Effector CD4-positive, alpha-beta T cell (primary cell): ENCODE measurements at places on chromosomes 3 and 15.

GRCh38 chr3:163043074-163043473 lies 1546.5 kb downstream of the OTOL1 start:
- no peak for DNase-seq

- DNase-seq, result no peak
These were observed 79.2 kb upstream of the ARHGEF3 start for GRCh38 chr3:56880720-56881575.

DNA sequence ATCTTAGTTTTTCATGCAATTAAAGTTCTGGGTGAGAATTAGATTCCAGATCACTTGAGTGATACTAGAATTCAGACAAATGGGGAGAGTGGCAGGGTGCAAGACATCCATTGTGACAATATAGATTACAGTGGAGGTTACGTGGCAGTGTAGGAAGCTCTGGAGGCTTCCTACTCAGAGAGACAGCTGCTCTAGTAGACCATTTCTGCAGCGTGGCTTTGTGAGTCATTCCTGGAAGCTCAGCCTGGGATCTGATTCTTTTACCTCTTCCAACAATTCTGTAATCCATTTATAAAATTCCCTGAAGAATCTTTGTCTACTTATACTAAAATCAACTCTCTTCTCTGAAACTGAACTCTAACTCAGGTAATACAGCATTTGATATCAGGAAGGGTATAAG lies 90.4 kb upstream of the ASB14 start:
- no peak for DNase-seq

DNA sequence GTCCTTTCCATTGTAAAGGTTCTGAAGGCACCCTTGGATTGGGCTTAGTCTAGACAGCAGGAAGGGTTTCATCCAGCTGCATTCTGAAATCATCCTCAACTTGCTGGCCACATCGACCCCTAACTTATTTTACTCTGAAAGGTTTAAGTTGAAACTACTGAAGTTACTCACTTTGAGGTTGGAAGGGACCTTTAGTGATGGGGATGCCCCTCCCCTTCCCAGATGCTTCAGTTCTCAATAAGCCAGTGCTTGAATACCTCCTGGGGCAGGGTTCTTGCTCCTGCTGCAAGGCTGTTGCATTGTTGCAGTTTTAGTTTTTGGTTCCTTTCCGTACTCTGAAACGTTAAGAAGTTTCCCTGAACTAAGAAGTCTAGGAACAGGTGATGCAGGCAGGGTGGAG lies 26.4 kb downstream of the FGD5 start:
- DNase-seq, result no peak

DNA sequence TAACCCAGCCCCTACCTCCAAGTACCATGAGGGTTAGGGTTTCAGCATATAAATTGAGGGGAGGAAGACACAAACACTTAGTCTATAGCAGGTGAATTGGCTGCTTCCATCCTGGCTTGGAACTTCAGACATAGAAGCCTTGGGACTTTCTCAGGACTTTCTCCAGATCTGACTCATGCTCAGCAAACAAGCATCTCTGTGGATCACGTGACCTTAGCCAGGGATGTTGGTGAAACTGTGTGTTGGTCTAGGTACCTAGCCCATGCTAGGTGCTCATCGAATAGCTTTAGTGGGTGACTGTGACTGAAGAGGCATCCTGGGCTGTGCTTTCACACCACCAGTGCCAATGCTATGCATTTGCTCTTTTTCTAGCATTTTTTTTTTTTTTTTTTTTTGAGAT lies 58.9 kb downstream of the CD47 start:
- DNase-seq, result no peak

DNA sequence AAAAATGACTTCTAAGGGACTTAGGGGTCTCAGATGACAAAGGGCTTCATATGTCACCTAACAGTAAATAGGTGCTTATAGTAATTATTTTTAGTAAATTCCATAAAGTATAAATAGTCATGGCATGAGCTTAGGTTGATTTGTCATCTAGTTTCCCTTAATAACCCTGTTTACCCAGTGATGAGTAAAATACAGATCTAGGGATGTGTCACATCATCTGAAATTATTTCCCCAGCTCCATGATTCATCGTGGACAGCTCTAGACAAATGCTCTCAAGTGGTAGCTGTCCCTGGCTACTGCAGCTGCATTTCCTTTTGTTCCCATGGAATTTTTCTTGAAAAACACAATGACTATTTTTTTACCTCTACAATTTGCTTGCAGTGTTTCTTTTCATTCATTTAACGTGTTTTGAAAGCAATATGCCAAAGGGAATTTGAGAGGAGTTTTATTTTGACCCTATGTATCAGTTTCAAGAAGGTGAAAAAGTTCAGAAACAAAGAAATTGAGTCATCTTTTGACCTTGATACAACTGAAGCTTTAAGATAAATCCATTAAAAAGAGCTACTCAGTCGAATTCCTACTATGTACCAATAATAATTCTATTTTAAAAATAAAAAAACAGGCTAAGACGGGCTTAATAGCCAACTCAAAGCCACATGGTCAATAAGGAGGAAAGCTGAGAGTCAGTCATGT lies 241.6 kb downstream of the KCNMB2 start:
- DNase-seq, result no peak

DNA sequence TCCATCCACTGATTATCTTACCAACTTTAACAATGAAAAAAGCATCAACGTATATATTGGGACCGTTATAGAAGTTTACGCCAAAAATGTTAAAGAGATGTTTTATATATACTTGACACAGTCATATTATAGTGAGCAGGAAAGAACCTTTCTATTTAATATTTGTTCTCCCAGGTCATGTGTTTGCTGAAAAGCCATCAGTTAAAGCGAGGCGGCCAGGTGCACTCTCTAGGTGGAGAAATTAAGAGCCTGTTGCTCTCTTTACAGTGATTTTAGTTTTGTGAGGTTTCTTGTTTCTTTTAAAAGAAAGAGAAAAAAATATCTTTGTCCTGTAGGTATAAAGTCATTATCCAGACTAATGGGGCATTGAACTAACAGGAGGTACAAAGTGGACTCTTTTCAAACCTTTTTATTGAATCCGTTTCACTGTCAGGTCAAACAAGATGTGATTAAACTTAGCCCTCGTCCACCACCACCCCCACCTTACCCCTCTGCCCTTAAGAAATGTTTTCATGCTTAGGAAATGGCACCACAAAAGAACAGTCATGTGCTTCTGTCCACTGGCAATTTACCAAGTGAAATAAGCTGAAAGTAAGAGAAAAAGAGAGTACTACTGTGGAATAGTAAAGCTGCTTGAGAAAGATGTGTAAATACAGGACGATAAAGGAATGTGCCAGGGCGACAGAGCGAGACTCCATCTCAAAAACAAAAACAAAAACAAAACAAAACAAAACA lies 279.9 kb downstream of the PTPRG start:
- DNase-seq, result no peak

- DNase-seq, result no peak
These were observed 75.6 kb downstream of the TRAK1 start for GRCh38 chr3:42166662-42167300.

- DNase-seq, result no peak
These were observed 17.6 kb downstream of the ACAD11 start for GRCh38 chr3:132641837-132642538.

DNA sequence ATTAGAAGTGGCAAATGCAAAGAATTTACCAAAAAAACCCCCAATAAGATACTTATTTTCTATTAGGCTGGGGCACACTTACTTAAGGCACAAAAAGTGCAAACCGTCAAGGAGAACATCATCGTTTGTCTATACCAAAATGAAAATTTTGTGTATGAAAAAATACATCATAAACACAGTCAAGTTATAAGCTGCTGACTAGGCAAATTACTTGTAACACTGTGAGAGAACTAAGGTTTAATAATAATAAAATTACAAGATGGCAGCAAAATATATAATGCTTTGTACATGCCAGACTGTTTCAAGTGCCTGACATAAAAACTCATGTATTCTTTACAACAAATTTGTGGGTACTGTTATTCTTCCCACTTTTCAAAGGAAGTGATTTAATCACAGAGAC lies 297.2 kb upstream of the CRBN start:
- DNase-seq, result no peak

DNA sequence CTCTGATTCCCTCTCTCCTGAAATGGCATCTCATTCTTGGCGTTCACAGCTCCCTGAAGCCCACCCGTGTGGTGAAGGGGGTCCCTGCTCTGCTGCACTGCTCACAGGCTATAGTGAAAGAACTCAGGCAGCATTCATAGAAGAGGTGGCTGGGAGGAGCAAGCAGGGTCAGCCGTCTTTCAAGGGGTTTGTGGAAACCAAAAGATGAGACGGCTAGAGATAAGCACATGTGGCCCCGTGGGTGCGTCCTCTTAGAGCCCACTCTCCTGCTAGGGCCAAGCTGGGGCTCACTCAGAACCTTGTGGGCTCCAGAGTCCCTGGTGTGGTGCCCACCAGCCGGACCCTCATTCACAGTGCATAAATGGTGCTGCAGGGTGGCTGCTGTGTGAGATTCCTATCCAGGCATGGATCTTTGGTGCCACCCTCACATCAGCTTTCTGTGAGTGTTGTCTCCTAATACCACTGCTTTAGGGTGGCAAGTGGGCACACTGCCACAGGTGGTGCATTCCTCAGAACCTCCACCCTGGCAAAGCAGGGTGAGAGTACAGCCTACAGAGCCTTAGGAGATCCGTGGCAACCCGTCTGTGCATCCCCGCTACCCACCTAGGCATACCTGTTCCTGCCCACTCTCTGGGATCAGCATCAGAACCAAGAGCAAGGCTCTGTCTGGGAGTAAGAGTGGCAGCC lies 11.2 kb upstream of the SEMA4B start:
- DNase-seq, result no peak

DNA sequence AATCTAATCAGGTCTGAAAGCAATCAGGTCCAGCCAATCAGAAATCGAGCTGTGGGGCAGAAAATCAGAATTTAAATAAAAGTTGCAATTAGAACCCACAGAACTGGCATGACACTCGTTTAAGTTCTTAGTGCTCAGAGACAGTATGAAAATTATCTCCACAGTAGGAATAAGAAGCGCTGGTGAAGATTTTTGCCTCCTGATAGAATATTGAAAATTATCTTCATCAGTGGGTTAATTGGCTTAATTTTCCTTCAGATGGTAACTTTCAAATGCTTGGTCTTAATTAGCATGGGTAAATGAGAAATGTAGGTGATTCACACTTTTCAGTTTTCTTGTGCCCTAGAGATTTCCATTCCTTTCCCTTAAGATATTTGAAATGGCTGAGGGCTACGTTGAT lies 109.1 kb upstream of the MDFIC2 start:
- no peak for DNase-seq

DNA sequence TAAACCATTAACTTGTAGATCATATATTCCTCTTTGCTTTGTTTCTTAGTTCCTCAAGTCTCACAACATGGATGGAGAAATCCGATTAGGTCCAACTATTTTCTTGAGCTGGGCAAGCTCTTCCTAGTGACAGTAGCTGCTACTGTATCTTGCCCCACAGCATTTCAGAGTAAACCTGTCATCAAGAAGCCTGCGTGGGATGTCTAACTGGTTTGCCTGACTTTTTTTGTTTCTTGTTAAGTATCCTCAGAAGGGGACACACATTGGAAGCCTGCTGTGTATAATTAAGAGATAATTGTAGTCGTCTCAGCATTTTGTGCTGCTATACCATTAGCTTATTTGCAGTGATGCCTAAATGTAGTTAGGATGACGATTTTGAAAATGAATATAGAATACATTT lies 29.3 kb upstream of the STT3B start:
- no peak for DNase-seq

DNA sequence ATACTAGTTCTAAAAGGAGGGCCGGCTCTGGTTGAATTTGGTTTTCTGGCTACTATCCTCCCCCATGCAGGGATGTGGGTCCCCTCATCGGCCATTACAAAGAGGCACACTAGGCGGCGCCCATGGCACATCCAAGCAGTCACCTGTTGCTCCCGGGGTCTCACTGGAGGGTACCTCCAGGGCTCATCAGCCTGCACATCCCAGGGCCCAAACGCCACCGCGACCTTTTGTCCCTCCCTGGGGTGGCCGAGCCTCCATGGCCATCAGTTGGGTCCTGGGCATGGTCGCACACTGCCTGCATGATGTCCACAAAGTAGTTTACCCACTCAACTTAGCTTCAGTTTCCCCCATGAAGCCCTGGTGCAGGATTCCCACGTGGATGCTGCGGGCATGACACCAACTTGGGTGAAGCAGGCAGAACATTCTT lies 28.3 kb downstream of the IDH3A start:
- no peak for DNase-seq

- no peak for DNase-seq
These were observed 23.1 kb upstream of the PDCD6IP start for GRCh38 chr3:33775363-33775762.

- no peak for DNase-seq
These were observed 19.8 kb upstream of the FAM107A start for GRCh38 chr3:58596834-58597518.

DNA sequence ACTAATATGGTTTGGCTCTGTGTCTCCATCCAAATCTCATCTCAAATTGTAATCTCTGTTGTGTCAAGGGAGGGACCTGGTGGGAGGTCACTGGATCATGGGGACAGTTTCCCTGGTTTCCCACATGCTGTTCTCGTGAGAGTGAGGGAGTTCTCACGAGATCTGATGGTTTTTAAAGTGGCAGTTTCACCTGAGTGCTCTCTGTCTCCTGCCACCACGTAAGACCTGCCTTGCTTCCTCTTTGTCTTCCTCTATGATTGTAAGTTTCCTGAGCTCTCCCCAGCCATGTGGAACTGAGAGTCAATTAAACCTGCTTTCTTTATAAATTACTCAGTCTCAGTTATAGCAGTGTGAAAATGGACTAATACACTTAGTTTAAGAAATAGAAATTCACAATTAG lies 228.9 kb downstream of the CD47 start:
- no peak for DNase-seq

DNA sequence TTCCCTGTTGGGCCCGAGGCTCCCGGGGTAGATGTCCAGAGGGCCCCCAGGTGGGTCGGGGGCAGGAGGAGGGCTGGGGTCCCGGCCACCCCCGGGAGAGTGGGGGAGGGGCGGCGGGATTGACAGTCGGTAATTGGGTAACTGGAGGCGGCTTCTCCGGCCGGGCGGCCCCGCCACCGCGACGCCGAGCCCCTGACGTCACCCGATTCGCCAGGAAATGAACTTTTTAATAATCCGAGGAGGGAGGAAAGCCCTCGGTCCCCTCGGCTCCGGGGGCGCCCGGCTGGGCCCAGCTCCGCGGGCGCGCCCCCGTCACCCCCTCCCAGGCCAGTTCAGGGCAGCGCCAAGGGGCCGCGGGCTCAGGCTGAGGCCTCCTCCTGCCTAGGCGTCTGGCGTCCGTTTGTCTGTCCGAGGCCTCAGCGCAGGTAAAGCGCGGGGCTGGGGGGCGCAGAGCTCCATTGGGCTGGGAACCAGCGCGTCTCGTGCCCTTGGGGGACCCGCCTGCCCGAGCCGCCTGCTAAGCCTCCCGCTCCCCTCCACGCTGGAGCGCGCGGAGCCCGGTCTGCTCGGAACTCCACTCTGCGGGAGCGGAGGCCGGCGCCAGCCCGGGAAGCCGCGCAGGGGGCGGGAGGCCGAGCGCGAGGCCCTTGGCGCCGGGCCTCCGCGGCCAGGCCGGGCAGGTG lies 3.9 kb downstream of the GATA2 start:
- DNase-seq, result no peak
